ENCODE measurements at places on chromosomes 1 and 21. TPM values are rescaled to one million over a fixed set of nuclear protein-coding genes. Genes with fewer than 3 reads are reported as not detected.

DNA sequence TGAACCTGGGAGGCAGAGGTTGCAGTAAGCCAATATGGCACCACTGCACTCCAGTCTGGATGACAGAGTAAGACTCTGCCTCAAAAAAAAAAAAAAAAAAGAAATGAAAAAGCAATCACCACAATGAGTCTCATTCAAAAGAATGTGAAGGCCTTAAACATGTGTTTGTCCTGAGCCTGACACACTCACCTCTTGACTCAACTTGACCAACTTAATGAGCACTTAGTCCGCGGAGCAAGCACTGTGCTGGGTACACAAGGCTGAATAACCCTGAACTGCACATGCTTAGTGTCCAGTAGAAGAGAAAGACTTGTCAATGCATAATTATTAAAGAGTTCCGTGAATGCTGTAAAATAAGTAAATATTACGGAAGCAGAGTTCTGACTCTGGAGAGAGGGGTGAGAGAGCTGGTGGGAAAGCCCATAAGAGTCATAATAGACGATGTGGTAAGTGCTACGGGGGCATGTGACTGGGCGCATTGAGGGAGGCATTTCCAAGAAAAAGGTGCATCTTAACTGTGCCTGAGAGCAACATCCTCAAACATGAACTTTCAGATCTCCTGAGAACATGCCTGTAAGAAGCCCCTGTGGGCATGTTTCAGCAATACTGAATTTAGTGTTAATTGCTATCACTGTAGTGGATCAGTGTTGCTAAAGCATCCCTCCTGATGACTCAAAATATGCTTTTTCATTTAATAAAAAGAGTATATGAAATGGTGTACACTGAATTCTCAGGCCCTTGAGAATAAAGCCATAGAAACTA lies 27.2 kb downstream of the MCOLN2 start:
- no peaks in the 10 kb centered on the region for H3K4me1 ChIP-seq
- no peaks in the 10 kb centered on the region for H3K27me3 ChIP-seq
- no peak overlapping the region for H3K4me3 ChIP-seq

NTNG1 gene
- total RNA-seq = 1.8 TPM

GRCh38 chr1:2152954-2153353 lies 41.6 kb downstream of the FAAP20 start:
- H3K27me3 ChIP-seq = no peaks in the 10 kb centered on the region
- no peaks in the 10 kb centered on the region for H3K36me3 ChIP-seq
- no peak overlapping the region for H3K4me3 ChIP-seq
- DNase-seq = no peak
- H3K27ac ChIP-seq = no peak overlapping the region
- H3K4me1 ChIP-seq = no peaks in the 10 kb centered on the region

DNA sequence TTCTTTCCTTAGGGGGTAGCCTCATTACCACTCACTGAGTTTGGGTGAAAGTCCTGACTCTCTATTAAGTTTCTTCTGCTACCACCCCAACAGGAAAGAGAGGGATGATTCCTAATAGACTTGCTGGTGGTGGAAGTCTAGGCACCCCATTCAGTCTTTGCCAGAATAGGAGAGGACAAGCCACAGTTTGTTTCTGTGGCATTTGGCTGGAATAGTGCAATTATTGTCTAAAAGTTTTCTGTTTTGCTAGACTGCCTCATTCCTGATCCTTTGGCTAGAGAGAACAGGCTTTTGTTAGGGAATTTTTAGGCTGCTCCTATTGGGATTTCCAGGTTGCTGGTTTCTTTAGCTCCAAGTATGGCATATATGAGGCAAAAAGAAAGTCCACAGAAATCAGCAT lies 9.9 kb upstream of the HJV start:
- no peaks in the 10 kb centered on the region for H3K27me3 ChIP-seq
- no peak overlapping the region for H3K27ac ChIP-seq
- no peak overlapping the region for H3K4me3 ChIP-seq
- DNase-seq = no peak
- H3K4me1 ChIP-seq = peaks cover 2% of the 10 kb centered on the region

GRCh38 chr1:205004351-205004750 lies 38.7 kb upstream of the CNTN2 start:
- no peak overlapping the region for H3K4me3 ChIP-seq
- H3K36me3 ChIP-seq = no peaks in the 10 kb centered on the region
- no peaks in the 10 kb centered on the region for H3K4me1 ChIP-seq
- no peak for DNase-seq
- no peaks in the 10 kb centered on the region for H3K27me3 ChIP-seq

DNA sequence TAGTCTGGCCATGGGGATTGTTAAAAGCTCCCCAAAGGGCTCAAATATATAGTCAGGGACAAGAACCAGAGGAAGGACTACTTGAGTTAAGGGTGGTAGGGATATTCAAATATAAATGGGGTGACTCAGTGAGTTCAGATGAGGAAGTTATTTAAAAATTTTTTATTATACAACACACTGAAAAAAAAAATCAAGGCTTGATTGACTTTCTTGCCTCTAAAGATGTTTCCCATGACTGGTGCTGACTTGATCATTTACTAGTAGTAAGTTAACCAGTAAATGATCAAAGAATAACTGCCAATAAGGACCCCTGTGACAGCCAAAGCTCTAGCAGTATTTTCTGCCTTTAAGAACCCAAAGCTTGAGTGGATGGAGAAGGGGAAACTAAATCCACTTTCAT lies 357.6 kb upstream of the NR5A2 start:
- no peak for DNase-seq
- H3K4me3 ChIP-seq = no peak overlapping the region
- H3K36me3 ChIP-seq = no peaks in the 10 kb centered on the region
- no peak overlapping the region for H3K27ac ChIP-seq
- H3K27me3 ChIP-seq = no peaks in the 10 kb centered on the region

- no peaks in the 10 kb centered on the region for H3K36me3 ChIP-seq
- peak overlapping the region; percentile 17 for H3K4me3 ChIP-seq
- H3K4me1 ChIP-seq = no peaks in the 10 kb centered on the region
- H3K27me3 ChIP-seq = peaks cover 40% of the 10 kb centered on the region
- H3K27ac ChIP-seq = no peak overlapping the region
- no peak for DNase-seq
These were observed 128.0 kb upstream of the DPYD start for GRCh38 chr1:98048751-98049325.

DNA sequence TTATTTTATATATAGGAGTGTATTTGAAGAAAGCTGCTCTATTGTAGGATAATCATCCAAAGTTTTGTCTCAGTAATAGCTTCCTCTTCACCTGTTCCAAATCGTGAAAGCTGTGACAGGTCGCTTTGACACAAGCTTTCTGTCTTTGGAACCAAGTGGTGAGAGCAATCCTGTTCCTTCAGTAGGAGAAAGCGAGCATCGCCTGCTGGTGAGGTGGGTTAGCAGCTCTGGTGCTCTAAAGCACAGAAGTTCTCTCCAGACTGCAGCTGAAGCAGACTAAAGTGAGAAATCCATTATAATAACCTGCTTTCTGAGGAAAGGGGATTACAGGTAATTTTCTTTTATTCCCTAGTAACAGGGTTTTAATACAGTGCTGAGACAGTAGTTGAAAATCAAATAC lies 803.8 kb downstream of the ADGRL2 start:
- H3K4me1 ChIP-seq = no peaks in the 10 kb centered on the region
- no peaks in the 10 kb centered on the region for H3K36me3 ChIP-seq
- no peak for DNase-seq

- no peaks in the 10 kb centered on the region for H3K4me1 ChIP-seq
- no peak overlapping the region for H3K4me3 ChIP-seq
- no peaks in the 10 kb centered on the region for H3K27me3 ChIP-seq
- no peak for DNase-seq
- H3K27ac ChIP-seq = no peak overlapping the region
- no peaks in the 10 kb centered on the region for H3K36me3 ChIP-seq
These were observed 20.6 kb upstream of the MRPS14 start for GRCh38 chr1:175043824-175044223.

GRCh38 chr1:197486946-197487345 lies 218.9 kb downstream of the CRB1 start:
- no peaks in the 10 kb centered on the region for H3K36me3 ChIP-seq
- H3K4me3 ChIP-seq = no peak overlapping the region
- H3K27me3 ChIP-seq = no peaks in the 10 kb centered on the region
- DNase-seq = no peak
- no peak overlapping the region for H3K27ac ChIP-seq

- H3K4me1 ChIP-seq = no peaks in the 10 kb centered on the region
- H3K27me3 ChIP-seq = no peaks in the 10 kb centered on the region
- H3K27ac ChIP-seq = no peak overlapping the region
- H3K36me3 ChIP-seq = no peaks in the 10 kb centered on the region
These were observed 8.5 kb downstream of the CLDN19 start for GRCh38 chr1:42731585-42731984.

PROX1 gene
- 46.5 TPM for total RNA-seq
